ENCODE measurements at places on chromosomes 3 and 15.

DNA sequence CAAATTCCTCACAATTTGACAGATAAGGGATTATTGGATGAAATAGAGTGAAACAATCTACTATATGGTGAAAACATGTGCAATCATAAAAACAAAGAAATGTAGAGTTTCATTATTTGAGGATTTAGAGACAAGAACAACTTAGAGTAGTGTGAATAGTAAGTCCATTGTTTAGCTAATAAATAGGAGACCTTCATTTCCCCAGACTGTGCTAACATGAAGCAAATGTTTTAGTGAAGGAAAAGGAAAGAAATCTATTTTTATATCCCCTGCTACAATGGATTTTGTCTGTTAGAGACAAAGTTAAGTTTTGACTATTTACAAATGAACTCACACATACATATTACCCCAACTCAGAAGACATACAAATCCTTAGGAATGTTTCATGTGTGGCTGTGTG, 77.8 kb downstream of the EFL1 start:
- H3K4me3 ChIP-seq, result no peak overlapping the region
- peaks cover 2% of the 10 kb centered on the region for H3K36me3 ChIP-seq
- no peak for DNase-seq
- no peaks in the 10 kb centered on the region for H3K27me3 ChIP-seq
- no peak overlapping the region for H3K27ac ChIP-seq

DNA sequence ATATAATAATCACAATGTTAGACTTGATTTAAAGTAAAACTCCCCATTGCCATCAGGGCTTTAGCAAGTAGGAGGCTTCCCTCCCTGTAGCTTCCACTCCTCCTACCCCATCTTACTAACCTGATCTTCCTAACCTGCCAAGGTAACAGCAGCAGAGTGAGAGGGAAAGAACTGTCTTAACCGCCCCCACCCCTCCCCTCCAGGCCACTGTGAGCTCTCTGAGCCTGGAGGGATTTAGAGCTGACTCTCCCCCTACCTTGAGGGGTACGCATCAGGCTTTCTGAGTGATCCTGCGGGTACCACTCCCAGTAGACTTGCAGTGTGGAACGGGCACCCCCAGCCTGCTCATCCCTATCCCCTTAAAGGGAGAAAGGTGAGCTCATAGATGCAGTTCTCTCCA, 11.4 kb upstream of the PRSS50 start:
- H3K4me1 ChIP-seq, result no peaks in the 10 kb centered on the region
- no peaks in the 10 kb centered on the region for H3K36me3 ChIP-seq
- no peak overlapping the region for H3K4me3 ChIP-seq
- H3K27ac ChIP-seq, result no peak overlapping the region
- no peak for DNase-seq

GRCh38 chr3:14460342-14461005, 58.1 kb downstream of the SLC6A6 start:
- no peak overlapping the region for H3K27ac ChIP-seq
- DNase-seq, result no peak
- peaks cover 10% of the 10 kb centered on the region for H3K4me1 ChIP-seq
- H3K27me3 ChIP-seq, result no peaks in the 10 kb centered on the region
- H3K36me3 ChIP-seq, result no peaks in the 10 kb centered on the region
- H3K4me3 ChIP-seq, result no peak overlapping the region

DNA sequence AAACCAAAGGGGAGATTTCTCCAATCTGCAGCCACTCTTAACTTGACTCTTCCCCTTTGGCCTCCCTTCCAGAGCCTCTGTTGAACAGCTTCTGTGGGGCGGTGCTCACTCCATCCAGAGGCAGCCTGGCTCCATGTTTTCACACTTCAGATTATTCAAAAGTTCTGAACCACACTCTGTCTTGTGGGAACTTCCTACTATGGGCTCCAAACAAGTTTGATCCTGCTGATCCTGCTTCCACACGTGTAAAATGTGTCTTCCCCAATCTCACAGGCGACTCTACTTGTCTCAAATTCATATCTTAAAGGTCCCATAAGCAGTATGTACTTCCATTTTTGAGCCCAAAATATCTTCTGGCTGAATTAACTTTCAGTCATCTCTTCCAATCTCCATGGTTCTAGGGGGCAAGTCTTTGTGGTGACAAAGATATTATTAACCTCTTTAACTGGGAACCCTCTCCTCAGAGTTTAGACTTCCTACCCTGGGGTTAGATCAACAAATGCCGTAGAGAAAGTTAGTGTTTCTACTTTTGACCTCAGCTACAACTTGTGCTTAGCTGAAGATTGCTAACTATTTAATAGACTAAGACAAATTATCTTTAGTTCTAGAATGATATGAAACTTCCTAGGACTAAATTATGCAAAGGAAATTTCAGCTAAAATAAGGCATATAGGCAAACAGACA, 176.3 kb upstream of the BCL6 start:
- H3K4me1 ChIP-seq, result no peaks in the 10 kb centered on the region
- no peak overlapping the region for H3K27ac ChIP-seq
- no peak for DNase-seq
- no peaks in the 10 kb centered on the region for H3K36me3 ChIP-seq
- H3K4me3 ChIP-seq, result no peak overlapping the region

- no peak overlapping the region for H3K27ac ChIP-seq
- H3K27me3 ChIP-seq, result no peaks in the 10 kb centered on the region
- H3K4me3 ChIP-seq, result no peak overlapping the region
- DNase-seq, result no peak
- H3K4me1 ChIP-seq, result no peaks in the 10 kb centered on the region
- H3K36me3 ChIP-seq, result no peaks in the 10 kb centered on the region
These were observed 203.6 kb upstream of the MDFIC2 start for GRCh38 chr3:70516076-70516475.

GRCh38 chr3:122184591-122184929, 1.1 kb downstream of the CASR start:
- peaks cover 3% of the 10 kb centered on the region for H3K4me1 ChIP-seq
- H3K36me3 ChIP-seq, result no peaks in the 10 kb centered on the region
- H3K4me3 ChIP-seq, result peak overlapping the region; percentile 19
- DNase-seq, result no peak

DNA sequence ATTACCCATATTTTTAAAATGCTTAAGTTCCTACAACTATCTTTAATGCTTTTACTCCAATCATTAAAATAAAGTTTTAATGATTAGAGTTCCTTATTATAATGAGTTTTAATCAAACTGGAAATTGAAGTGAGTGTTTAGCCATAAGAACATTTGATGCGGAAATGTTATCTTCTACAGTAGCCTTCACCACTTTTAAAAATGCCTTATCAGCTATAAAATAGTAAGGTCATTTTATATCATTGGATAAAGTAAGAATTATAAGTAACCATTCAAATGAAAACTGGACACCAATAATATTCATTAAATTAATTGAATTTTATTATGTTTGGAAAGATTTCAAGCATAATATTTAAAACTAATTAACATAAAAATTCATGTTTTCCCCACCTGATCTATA, 825.0 kb upstream of the ROBO1 start:
- no peak overlapping the region for H3K4me3 ChIP-seq
- H3K4me1 ChIP-seq, result no peaks in the 10 kb centered on the region
- no peaks in the 10 kb centered on the region for H3K36me3 ChIP-seq
- H3K27me3 ChIP-seq, result no peaks in the 10 kb centered on the region

GRCh38 chr3:127206154-127206553, 13.2 kb downstream of the PRR23E start:
- DNase-seq, result no peak
- H3K4me1 ChIP-seq, result peaks cover 7% of the 10 kb centered on the region
- no peak overlapping the region for H3K4me3 ChIP-seq
- H3K36me3 ChIP-seq, result no peaks in the 10 kb centered on the region
- H3K27me3 ChIP-seq, result no peaks in the 10 kb centered on the region
- H3K27ac ChIP-seq, result no peak overlapping the region

DNA sequence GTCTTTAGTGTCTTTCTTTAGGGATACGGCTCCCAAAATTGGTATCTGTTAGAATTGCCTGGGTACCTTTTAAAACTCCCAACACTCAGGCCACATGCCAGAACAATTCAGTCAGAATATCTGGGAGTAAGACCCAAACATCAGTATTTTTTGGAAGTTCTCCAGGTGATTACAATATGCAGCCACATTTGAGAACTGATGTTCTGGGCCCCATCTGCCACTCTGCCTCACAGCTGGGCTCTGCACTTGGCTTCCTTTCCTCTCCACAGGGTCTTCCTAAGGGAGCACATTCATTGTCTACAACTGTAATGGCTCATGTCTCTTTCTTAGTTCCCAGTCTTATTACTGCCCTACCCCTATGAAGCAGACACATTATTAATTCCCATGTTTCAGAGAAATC, 394.5 kb downstream of the MFSD1 start:
- H3K4me1 ChIP-seq, result no peaks in the 10 kb centered on the region
- H3K27ac ChIP-seq, result no peak overlapping the region
- no peak for DNase-seq
- H3K27me3 ChIP-seq, result no peaks in the 10 kb centered on the region
- H3K4me3 ChIP-seq, result no peak overlapping the region

GRCh38 chr15:48730506-48730905, 80.4 kb downstream of the CEP152 start:
- no peak for DNase-seq
- peaks cover 19% of the 10 kb centered on the region for H3K36me3 ChIP-seq
- no peaks in the 10 kb centered on the region for H3K27me3 ChIP-seq
- H3K4me3 ChIP-seq, result no peak overlapping the region

DNA sequence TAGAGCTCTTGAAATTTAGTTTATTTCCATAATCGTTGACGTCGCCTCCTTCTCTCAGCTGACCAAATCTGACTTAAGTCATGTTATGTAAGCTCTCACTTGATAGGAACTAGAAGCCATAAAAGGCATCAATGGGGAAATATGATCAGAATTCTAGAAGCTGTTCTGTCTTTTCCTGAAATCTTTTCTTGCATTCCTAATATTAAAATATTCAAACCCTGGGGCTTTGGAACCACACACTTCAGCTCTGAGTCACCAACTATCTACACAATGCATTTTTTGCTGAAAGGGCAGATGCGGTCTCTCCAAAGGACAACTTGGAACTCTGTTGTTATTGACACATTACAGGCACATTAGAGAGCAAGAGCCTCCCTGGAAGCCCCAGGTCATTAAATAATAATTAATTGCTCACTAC, 91.3 kb downstream of the LARS2 start:
- peaks cover 10% of the 10 kb centered on the region for H3K36me3 ChIP-seq
- no peak overlapping the region for H3K27ac ChIP-seq

- no peak for DNase-seq
- H3K4me3 ChIP-seq, result no peak overlapping the region
- H3K27me3 ChIP-seq, result no peaks in the 10 kb centered on the region
These were observed 16.3 kb upstream of the ATP1B3 start for GRCh38 chr3:141860086-141860669.

DNA sequence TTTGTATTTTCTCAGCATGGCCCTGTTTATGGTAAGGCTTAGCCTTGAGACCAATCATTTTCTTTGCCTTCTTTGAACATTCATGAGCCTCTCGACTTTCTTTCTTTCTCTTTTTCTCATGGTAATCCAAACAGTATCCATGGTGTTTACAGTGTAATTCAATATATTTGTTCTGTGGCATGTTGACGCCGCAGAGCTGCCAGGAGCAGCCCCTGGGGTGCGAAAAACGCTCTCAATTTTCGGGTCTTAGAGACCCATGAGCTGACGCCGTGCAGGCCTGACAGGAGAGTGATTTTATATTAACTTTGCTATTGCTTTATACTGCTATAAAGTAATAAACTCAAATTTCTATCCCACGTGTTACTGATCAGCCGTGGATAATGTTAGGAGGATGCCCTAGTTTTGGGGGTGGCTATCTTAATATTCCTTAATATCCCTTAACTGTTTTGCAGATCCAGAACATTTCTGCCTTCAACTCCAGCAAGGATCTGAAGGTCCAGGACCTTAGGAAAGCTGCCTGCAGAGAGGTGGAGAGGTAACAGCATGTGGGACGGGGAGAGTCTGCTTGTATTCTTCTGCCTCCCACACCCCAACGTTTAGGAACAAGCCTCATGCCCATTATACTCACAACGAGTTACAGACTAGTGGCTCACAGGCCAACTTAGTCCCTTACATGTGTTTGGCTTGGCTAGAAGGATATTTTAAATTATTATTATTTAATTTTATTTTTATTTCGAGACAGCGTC, 29.3 kb upstream of the MYO1E start:
- DNase-seq, result no peak
- no peak overlapping the region for H3K4me3 ChIP-seq
- no peak overlapping the region for H3K27ac ChIP-seq
- no peaks in the 10 kb centered on the region for H3K27me3 ChIP-seq

DNA sequence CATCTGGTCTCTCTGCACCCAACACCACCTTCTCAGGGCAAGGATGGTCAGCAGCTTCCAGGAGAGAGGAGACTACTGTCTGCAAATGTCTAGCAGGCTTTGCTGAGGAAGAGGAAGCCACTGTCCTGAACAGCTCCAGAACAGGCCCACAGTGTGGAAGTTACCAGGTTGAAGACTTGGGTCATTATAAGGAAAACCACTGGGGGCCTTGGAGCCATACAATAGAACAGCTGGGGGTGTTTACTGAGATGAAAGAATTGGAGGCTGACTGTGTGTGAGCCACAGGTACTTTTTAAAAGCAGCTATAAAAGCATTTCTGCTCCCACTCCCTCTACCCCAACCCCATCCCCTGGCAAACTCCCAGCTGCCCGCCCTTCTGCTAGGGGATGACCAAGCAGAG, 24.2 kb downstream of the SRGAP3 start:
- no peaks in the 10 kb centered on the region for H3K27me3 ChIP-seq
- peaks cover 14% of the 10 kb centered on the region for H3K4me1 ChIP-seq
- H3K27ac ChIP-seq, result no peak overlapping the region
- no peaks in the 10 kb centered on the region for H3K36me3 ChIP-seq
- no peak for DNase-seq

DNA sequence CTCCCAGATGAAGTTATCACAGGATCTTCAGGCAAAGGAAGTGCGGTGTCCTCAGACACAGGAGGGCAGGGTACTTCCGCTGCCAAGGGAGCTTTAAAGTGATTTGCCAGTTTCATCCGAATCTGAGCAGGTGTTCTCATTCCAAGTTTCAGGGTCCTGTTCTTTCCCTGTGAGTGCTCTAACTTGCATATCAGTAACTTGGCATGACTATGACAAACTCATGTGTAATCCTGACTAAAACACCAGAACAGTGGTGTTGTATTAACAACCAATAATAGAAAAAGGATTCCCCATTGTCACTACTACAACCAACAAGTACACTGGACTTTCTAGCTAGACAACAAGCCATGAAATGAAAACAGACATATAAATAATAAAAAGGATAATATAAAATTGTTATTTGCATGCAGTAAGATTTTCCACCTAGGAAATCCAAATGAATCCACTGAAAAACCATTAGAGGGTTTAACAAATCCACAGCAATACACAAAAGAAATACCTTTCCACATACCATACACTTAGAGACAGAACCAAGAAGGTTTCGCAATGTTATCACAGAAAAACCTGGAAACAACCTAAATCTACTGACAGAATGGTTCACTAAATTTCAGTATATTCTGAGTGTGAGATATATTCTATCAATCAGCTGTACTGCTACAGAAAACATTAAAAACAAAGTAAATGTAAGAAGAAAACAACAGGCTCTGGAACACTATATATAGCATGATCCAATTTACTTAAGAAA, 40.9 kb upstream of the RPL35A start:
- no peaks in the 10 kb centered on the region for H3K27me3 ChIP-seq
- no peak overlapping the region for H3K4me3 ChIP-seq
- DNase-seq, result no peak
- no peak overlapping the region for H3K27ac ChIP-seq
- no peaks in the 10 kb centered on the region for H3K36me3 ChIP-seq

Measured in neuronal stem cell (in vitro differentiated cells).